BE2C (cell line): ENCODE measurements at places on chromosomes 1 and 21.
A peak's percentile ranks its signal among the peaks of the same experiment; 100 is the strongest.

GRCh38 chr1:192709544-192709943 is 73.6 kb downstream of the RGS13 start:
- DNase-seq: no peak

GRCh38 chr1:160520999-160521398 is 2.1 kb downstream of the SLAMF6 start:
- DNase-seq: no peak

DNA sequence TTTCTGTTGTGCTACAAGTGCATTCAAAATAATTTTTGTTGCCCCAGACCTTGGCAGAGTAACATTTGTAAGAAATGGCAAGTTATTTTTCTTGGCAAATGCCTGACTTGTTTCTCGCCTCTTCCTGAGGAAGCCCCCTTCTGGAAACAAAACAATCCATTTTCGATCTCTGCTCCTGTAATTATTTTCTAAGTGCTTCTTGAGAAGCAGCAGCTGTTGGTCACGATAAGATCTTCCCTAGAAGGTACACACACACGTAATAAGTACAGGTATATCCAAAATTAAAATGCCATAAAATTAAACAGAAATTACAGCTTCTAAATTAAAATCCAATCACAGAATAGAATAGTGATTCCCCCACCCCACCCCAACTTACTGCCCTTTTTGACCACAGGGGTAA is 47.3 kb downstream of the LPGAT1 start:
- no peak for DNase-seq

DNA sequence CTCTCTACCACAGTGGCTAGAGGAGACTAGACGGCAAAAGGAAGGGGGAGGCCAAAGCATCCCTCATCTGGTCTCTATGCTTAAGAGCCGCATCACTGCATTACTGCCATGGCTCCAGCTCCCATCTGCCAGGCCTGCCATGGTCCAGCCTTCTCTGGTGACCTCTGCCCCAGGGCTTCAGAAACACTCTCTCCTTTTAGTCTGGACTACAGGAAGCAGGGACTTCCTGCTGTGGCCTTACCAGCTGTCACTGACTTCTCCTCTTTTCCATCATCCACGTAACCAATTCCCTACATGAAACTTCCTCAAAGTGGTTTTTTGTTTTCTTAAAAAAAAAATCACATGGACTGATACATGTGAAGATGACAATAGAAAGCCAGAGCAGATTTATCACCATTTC is 323.1 kb upstream of the NFIA start:
- DNase-seq: no peak

- DNase-seq: no peak
Observed at GRCh38 chr1:37437087-37437486, 37.3 kb upstream of the ZC3H12A start.

DNA sequence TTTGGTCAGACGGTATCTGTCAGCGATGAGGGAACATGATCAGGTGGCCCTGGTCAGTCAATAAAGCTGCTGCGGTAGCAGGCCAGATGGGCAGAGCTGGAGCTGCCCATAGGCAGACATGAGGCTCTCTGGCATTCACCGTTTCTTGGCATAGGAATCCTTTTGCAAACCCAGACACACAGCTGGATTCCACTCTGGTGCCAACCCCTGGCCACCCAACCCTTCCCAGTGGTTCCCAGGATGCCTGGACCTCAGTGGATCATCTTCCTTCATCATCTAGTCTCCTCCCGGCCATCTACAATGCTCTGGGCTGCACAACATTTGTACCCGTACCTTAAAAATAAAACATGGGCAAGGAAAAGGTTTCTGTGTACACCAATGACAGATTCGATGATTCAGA is 68.3 kb upstream of the ACTRT2 start:
- DNase-seq: no peak

GRCh38 chr1:176800978-176801513 is 338.1 kb downstream of the PAPPA2 start:
- no peak for DNase-seq

- DNase-seq: no peak
Observed at GRCh38 chr1:231855361-231855760, 228.8 kb downstream of the DISC1 start.

DNA sequence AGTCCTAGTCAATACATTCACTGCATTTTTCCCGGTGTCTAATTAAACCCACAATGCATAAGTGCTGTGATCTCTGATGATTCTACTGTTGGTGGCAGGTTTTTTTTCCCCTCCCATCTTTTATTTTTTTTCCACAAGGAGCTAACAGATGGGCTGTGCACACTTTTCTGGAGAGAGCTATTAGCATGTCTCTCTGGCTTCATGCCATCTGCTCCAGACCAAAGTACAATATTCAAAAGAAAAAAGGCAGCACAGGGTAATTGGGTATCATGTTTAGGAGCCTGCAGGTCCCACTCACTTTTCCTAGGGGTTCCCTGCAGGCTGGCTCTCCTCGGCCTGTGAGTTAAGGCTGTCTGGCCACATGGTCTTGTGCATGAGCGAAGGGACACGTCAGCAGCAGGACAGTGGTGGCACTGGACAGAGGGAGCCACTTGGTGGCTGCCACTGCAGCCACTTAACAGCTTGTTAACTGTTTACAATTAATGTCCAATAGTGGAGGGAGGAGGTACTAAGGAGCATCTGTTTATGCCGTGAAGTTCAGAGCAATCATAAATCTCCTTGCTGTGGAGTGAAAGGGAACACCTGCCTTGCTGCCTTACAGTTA is 53.5 kb upstream of the C8B start:
- no peak for DNase-seq

- DNase-seq: no peak
Observed at GRCh38 chr1:212782422-212783154, 9.0 kb downstream of the NSL1 start.

DNA sequence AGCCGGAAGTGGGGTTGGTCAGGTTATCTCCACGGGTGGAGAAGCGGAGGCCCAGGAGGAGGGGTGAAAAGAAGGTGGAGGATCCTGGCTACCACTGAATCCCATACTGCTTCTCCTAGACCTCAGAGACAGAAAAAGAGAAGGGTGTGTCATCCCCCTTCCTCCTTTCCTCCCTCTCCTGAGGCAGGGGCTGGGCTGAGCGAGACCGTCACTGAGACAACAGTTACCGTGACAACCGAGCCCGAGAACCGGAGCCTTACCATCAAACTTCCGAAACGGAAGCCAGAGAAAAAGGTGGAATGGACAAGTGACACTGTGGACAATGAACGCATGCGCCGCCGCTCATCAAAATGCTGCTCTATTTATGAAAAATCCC is 42.1 kb upstream of the NBPF3 start:
- no peak for DNase-seq

GRCh38 chr21:32886339-32886738 is 114.8 kb upstream of the PAXBP1 start:
- no peak for DNase-seq

DNA sequence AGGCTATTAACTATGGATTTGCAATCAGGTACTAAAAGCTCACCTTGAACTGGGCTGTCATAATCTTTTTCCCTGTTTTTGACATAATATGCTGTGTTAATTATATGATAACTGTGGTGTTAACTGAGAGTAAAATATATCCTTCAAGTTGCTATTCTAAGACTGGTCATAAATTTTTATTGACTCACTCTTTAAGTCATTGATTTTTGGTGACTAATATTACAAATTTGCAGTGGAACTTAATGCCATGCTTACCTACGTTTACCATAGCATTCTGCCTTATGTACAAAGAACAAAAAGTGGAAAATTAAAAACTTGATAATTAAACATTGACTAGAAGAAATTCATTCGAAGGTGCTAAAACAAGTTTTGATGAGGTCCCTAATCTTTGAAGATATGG is 872.4 kb downstream of the BRINP3 start:
- DNase-seq: no peak

GRCh38 chr1:113293256-113293626 is 97.1 kb upstream of the MAGI3 start:
- DNase-seq: no peak

GRCh38 chr21:26195708-26196107 is 25.1 kb upstream of the APP start:
- DNase-seq: peak; percentile 36

DNA sequence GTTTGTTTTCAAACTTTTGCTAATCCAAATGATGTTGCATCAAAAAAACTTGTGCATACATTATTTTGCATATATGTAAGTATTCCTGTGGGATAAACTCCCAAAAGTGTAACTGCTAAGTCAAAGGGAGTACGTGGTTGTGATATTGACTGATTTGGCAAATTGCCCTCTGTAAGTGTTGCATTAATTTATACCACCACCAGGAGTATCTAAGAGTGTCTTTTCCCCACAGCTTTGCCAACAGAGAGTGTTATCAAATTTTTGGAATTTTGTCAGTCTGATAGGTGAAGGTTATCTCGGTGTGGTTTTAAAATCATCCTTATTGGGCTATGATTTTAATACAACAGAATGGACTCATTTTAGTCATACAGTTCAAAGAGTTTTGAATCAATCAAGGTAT is 30.1 kb upstream of the PARP1 start:
- DNase-seq: no peak

DNA sequence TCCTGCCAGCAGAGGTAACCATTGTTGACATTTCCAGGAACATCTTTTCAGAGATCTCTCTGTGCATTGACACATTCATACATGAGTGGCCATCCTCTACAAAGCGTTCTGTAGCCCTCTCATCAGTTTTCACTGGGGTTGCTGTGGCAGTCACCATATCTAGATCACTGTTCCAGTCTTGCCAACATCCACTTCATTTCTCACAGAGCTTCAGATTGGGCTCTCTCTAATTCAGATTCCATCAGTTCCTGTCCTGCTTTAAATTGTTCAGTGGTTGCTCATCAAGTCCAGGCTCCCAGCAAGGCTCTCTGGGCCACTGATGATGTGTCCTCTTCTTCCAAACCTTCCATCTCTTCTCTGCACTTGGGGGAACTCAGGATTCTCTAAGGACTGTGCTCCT is 173.7 kb downstream of the KCNJ6 start:
- no peak for DNase-seq

DNA sequence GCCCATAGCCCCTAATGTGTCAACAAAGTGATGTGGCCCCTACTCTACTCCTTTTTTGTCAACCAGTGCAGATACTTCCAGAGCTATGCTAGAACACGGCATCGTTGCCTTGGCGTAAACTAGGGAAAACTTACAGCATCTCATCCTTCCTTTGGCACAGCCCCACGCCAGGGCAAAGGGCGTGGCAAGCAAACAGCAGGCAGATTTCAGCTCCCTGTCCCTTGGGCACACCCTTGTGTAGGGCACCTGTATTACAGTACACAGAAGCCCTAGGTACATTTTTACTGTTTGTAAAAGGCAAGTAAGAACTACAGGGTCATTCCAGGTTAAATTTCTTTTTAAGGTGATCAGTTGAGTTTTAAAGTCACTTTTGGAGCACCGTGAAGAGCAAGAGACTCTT is 29.3 kb downstream of the PRDX6 start:
- no peak for DNase-seq

- DNase-seq: no peak
Observed at GRCh38 chr21:41367301-41367944, 5.6 kb downstream of the MX2 start.

DNA sequence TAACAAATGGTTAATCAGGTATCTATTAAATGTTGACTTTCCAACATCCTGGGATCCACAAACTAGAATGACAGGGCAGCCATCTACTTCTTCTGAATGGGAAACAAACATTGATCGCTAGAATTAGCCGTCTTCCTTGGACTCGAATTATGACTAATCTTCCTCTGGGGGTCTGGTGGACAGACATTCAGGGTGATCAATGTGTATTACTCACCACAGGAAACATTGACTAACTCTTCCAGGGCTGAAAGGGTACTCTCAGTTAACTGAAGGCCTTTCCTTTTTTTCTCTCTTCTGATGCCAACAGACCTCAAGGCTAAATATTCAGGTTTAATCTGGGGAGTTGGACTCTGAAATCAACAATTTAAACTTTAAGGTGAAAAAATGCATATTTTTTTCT is 9.5 kb downstream of the NOL9 start:
- DNase-seq: no peak

- DNase-seq: no peak
Observed at GRCh38 chr1:47534436-47534835, 96.6 kb downstream of the FOXD2 start.

DNA sequence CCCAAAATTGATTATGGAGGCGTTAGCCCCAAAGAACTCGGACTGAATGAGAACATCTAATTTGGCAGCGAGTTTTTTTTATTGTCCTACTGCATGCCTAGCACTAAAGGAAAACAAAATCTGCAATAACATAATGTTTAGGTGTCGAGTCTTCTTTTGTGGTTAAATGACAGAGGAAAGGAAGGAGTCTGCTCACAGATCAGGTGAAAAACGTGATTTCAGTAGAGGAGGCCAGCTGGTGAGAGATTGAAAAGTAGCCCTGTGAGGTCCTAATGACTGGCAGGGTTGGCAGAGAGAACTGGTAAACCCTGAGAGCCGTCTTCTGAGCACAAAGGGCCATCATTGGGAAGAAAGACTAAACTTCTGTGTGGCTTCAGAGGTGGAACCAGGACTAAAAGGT is 24.2 kb downstream of the WDTC1 start:
- DNase-seq: no peak

DNA sequence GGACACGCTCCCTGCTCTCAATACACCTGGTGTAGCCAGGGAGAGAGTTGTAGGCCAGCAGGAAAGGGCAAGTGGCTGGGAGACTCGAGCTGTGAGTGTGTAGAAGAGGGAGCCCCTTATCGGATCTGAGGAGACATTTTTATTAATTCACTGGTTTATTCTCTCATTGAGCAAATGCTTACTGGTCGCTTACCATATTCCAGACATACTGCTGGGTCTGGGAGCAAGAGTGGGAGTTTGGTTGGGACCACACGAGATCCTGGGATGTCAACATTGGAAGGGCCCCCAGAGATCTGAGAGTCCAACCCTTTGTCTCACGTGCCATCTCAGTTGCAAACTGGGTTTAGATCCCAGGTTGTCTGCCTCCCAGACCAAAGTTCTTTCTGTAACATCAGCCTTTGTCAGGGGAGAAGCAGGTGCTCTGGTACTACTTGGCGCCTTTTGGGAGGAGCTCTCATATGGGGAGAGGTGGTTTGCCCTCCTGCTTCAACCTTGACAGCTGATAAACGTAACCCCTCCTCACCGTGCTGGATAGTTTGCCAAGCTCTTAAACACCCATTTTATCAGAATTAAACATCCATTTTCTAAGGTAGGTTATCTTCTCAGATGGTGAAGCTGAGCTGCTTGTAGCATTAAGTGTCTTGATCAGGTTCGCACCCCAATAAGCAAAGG is 742 bp downstream of the TMEM222 start:
- no peak for DNase-seq

DNA sequence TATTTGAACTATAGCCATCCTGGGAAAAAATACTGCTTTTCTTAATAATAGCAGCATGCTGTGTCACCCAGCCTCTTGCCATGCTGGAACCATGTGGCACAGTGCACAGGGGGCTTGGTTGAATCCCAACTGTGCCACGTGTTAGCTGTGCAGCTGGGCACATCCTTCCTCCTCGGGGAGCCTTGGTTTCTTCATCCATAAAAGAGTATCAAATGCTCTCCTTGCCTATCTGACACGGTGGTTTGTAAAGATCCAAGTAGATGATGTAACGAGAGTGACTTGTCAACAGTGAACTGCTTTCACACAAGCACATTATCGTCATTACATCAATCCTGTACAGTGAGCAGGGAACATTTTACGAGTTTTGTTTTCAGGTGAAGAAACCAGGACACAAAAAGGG is 24.4 kb downstream of the VASH2 start:
- DNase-seq: no peak
